Left kidney (tissue), 8 donors: ENCODE measurements at places on chromosomes 5 and 9.
A peak's percentile ranks its signal among the peaks of the same experiment; 100 is the strongest.

- no peak for DNase-seq
Observed at GRCh38 chr9:134895567-134895907, 14.9 kb downstream of the FCN2 start.

DNA sequence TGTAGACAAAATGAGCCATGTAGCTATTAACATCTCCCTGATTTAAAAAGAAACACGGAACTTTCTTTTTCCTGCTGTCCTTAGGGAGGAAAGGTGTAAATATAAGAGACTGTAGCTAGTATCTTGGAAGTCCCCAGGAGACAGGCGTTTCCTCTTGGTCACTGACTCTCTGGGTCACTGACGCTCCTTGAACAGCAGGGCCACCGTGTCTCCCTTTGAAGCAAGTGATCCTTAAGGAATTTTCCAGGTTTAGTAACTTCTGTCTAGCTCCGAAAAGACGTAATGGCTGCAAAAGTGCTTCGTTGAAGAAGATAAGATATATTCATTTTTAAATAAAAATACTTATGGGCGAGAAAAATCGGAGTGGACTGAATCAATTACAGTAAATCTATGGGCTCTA lies 745 bp upstream of the CLTA start:
- no peak for DNase-seq

DNA sequence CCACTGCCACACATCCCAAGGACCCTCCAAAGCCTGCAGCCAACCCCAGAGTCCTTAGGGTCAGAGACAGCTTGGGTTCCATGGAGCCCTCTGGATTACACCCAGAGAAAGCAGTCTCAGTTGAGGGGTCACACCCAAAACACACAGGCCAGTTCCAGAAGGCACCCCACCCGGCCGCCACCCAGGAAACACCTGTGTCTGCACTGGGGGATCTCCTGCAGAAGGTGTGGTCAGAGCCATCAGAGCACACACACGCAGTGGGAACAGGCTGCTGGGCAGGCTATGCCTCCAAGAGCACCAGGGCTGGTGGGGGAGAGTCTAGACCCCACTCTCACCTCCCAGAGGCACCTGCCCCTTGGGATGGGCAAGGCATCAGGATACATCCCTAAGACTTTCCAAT lies 27.3 kb downstream of the NIPAL4 start:
- no peak for DNase-seq

DNA sequence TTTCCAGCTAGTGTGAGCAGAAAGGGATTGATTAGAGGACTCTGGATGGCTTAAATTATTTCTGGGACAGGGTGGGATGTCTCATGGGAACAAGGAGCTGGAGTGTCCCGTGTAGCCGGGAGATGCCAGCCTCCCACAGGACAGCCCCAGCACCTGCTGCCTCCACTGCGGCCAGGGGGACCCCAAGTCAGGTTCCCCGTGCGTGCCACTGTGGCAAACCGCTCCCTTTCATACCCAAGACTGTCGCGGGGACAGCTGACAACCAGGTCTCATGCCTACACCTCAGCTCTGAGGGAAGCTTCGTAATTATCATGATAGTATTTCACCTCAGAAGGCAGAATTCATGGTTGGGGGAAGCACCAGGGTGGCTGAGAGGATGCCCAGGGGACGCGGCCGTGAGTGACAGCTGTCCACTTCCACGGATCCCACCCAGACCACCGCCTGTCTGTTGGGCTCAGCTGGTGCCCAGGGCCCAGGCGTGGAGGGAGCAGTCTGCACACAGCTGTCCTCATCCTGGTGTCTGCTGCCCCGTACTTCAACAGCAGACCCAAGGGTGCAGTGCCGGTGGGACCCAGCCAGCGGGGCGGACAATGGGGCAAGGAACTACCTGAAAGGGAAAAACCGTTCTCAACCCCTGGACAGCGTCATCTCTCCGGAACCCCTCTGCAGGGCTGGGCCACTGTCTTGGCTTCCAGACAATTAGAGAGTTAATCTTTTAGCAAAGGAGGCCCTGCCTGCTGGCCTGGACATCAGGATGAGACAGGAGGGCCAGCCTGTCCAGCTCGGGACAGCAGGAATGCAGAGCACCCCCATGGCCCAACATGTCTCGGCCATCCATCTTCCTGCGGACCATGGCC lies 166.9 kb downstream of the OLFM1 start:
- DNase-seq = no peak

DNA sequence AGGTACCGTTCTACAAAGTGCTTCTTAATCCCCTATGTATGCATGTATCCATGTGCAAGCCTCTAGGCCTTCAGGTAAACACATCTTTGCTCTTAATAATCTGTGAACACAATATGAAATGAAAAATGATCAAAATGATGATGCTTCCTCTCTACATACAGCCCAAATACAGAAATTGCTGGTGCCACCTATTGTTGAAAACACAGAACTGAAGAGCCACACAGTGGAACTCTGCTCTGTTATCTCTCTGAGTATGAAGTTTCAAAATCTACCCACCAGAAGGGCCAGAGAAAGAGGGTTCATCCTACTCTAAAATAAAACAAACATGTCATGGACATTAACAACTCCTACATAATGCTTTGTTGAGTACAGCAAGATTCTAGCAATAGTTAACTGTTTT lies 71.3 kb downstream of the GLIS3 start:
- DNase-seq = peak; percentile 27

DNA sequence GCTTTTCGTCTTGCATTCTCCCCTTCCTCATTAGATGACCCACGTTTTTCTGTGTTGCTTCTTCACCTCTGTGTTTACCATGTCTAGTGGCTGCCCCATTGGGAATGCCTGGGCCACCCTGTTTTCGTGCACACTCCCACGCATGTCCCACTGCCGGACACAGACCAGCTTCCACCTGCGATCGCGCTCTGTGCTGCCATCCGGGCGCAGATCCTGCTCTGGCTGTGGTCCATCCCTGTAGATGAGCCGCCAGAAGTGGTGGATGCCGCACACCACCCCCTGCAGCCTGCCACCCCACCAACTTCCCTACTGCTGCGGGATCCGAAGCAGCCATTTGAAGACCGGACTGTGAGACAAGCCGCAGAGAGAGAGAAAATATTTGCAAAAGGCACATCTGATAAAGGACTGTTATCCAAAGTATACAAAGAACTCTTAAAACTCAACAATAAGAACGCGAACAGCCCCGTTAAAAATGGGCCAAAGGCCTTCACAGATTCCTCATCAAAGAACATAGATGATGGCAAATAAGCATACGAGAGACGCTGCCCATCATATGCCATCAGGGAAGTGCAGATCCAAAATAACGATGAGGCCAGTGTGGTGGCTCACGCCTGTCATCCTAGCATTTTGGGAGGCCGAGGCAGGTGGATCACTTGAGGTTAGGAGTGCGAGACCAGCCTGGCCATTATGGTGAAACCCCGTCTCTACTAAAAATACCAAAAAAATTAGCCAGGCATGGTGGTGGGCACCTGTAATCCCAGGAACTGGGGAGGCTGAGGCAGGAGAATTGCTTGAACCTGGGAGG lies 163.7 kb downstream of the COL23A1 start:
- no peak for DNase-seq

DNA sequence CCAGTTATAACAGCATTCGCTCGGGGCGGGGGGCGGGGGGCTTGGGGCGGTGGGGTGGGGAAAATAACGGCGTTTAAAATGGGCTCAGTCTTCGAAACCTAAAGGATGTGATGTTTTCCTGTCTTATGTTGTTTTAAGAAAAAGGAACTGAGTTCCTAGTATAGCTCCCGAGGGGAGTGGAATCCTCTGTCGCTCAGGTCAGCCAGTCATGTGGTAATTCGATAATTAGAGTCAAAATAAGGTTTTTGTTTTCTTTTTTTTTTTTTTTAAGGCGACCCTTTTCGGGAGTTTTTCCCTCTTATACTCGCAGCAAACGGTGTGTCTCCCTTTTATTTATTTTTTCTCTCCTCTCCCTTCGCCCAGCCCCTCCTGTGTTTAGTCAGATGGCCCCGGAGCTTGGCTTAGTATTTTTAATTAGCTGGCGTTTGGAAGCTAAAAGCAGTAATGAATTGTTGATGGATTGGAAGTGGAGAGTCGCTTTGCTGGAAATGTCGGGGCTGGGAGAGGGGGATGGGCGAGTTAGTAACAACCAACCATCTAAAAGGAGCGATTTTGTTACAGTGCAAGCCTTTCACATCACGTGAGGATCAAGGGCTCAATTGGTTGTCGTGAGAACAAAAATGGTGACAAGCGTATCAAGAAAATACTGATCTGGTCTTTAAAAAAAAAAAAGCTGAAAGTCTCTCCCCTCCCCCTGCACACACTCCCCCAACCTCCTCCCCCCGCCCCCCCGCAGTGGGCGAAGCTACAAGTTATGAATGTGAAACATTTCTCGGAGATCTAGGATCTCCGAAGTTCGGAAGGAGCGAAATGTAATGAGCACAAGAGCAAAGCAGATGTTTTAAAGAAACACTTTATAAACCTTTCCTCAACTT lies 714 bp upstream of the ZNF608 start:
- DNase-seq = peak; percentile 96

- DNase-seq = no peak
Observed at GRCh38 chr5:136132087-136132486, 558 bp upstream of the SMAD5 start.

DNA sequence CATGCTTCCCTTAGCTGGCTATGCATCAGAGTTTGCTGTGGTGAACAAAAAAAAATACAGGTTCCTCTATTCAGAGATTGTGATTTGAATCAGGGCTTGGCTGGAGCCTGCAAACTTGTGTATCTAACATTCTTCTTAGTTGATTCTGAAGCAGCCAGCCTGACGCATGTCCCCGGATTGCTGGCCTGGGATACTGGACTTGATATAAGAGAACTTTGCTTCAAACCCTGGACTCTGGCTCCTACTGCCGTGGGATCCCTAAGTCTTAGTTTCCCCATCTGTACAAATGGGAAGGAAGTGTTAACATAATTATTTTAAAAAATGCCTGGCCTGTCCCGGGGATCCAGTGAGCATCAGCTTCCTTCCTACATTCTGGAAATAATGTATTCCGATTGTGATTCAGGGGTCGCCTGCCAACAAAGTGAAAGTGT lies 292.8 kb downstream of the ARHGEF28 start:
- DNase-seq = no peak

DNA sequence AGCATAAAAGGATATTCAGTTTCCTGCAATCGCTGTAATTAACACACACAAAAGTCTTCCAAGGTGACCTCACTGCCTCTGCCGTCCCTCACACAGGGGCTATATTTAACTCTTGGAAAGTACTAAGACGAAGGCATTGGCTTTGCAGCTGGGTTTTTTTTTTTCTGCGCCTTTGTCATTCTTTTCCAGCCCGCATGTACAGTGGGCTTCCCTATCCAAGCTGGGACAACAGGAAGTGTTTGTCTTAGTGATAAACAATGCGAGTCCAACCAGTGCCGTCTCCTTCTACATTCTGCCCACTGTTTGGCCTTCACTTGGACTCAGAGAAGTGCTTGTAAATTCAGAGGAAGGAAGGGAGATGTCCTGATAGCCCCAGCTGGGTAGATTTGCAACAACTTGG lies 17.6 kb downstream of the AFAP1L1 start:
- no peak for DNase-seq

DNA sequence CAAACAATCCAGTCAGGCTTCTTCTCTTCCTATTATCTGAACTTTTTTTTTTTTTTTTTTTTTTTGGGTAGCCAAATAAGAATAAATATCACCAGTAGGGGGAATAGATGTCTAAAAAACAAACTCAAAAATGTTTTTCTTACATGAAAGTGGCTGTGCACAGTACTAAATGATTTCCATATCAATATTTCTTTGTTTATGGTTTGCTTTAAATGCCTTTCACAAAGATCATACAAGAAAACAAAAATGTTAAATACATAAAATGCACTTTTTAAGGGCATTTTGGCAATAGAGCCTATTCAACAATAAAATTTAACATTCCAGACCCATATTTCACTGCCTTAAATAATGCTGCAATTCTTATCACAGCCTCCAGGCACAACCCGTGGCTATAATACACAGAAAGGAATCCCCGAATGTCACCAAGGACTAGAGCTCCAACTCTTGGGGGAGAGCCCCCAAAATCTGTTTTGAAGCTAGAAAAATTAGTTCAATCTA lies 91.1 kb upstream of the TBCA start:
- DNase-seq = no peak

DNA sequence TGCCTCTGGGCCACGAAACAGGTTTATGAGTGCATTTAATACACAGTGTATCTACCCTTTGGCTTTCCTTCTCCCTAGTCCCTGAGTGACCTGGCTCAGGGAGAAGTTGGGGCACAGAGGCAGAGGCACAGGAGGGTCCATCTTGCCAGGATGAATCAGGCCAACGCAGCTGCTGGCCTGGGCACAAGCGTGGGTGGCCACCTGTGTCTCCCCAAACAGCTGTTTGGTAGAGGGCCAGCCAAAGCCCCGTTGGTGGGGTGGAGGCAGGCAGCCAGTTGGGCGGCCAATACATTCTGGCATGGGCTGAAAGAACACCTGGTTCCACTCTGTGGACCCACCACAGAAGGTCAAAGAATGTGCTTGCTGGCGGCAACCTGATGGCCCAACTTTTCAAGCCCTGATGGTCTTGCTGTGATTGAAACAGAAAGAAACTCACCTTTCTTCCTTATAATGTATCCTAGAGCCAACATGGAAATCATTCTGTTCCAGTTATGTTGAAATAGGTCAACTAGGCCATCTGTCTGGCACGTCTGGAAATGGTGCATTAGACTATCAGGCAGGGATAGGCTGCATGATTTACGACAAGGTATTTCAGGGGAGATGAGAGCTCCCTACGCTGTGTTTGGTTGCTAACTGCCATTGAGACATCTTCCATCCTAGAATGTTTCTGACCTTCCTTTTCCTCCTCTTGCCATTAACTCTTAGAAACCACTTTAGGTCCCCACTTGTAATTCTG lies 337.4 kb downstream of the ADAMTS6 start:
- no peak for DNase-seq

- DNase-seq = no peak
Observed at GRCh38 chr5:54547711-54548250, 30.2 kb downstream of the SNX18 start.

DNA sequence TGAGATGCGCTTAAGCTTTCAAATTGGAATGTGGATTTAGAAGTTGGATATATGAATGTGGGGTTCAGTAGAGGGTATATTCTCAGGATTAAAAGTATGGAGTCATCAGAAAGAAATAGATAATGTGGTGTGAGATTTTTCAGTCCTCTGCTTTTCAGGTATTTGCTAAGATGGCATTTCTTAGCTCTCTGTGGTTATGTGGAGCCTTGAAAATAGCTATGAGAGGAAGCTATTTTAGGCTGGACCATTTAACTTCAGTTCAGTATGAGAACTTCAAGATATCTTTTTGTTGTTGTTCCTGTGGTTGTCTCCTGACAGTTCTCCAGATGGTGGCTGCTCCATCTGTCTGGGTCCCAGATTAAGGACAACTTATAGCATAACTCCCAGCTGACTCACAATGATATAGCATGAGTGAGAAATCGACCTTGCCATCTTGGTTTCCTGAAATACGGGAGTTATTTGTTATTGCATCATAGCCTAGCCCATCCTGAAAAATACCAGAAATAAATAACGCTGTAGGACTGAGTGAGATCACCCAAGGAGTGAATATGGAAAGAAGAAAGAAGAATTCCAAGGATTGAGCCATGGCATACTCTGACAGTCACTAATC lies 461.5 kb downstream of the ANXA1 start:
- DNase-seq = no peak

GRCh38 chr5:112880219-112880964 lies 19.3 kb downstream of the SRP19 start:
- DNase-seq = no peak

GRCh38 chr9:70532716-70533115 lies 118.3 kb upstream of the KLF9 start:
- no peak for DNase-seq
